ENCODE measurements at places on chromosomes 3 and 15.

GRCh38 chr15:33098094-33099058 is 96.1 kb downstream of the FMN1 start:
- no peak for DNase-seq

DNA sequence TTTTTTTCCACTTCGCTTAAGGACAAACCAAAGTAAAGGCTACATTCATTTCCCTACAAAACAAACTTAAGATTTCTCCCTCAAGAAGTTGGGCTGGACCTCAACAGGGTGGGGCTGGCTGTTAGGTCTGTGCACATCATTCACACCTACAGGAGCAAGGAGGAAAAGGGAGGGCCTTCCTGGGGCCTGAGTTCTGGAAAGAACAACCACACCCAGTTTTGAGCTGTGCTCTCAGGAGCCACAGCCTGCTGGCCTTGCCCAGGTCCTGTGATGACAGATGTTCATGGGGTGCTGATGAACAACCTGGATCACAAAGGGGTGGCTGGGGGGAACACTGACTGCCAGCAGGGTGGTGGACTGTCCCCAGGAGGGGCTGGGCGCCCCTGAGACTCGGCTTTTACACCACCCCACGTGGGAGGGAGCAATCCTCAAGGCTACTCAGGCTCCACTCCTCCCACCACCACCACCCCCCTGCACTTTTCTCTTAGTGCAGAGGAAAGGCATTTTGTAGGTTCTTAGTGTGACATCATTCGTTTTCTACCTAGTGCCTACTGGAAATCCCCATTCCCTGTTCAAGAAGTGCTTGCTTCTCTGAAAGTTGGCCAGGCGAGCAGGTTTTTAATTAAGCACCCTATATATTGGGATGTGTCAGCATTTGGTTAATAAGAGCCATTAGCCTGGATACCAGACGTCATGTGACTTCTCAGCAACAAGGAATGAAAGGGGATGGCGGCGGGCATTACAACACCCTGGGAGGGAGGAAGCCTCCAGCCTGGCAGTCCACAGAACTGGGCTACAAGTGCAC is 35.7 kb downstream of the CCNB2 start:
- no peak for DNase-seq

DNA sequence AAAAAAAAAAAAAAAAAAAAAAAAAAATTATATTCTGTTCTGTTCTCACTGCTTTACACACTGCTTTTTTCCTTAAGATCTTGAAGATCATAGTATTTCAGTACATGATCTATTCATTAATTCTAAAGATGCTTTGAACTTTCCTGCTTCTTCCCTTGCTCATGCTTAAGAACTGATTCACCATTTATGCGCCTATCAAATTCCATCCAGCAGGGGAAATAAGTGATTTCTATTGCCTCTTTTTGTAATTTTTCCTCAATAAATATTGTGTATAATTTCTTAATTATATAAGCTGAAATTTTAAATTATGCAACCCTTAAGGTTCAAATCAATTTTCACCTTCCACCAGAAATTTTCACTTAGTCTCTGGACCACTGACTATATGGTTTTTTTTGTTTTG is 10.6 kb downstream of the DENND6A start:
- no peak for DNase-seq

DNA sequence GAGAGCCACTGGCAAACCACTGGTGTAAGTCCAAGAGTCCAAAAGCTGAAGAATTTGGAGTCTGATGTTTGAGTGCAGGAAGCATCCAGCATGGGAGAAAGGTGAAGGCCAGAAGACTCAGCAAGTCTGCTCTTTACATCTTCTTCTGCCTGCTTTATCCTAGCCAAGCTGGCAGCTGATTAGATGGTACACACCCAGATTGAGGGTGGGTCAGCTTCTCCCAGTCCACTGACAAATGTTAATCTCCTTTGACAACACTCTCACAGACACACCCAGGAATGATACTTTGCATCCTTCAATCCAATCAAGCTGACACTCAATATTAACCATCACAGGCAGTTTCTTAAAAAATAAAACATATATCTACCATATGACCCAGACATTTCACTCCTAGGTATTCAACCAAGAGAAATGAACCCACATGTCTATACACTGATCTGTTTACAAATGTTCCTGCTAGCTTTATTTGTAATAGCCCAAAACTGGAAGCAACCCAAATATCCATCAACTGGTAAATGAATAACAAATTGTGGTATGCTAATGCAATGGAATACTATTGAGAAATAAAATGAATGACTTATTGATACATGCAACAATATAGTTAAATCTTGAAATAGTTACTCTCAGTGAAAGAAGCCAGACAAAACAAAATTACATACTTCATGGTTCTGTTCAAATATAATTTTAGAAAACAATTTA is 373.8 kb downstream of the ZNF385D start:
- DNase-seq = no peak

DNA sequence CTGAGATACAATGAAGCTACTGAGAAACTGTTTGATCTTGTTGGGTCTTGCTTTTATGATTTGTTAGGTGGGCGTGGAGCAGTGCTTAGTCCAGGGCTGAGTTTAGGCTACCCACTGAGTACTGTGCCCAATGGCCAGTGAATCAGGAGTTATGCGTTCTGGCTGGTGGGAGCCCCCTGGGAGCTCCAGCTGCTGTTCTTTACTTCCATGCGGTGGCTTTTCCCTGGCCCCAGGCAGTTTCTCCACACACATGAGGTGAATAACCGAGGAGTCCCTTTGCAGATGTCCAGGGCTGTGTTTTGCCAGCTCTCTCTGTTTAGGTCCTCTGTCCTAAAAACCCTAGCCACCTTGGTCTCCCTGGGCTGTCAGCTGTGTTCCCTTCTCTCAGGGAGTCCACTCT is 106.5 kb downstream of the KLF13 start:
- DNase-seq = no peak

DNA sequence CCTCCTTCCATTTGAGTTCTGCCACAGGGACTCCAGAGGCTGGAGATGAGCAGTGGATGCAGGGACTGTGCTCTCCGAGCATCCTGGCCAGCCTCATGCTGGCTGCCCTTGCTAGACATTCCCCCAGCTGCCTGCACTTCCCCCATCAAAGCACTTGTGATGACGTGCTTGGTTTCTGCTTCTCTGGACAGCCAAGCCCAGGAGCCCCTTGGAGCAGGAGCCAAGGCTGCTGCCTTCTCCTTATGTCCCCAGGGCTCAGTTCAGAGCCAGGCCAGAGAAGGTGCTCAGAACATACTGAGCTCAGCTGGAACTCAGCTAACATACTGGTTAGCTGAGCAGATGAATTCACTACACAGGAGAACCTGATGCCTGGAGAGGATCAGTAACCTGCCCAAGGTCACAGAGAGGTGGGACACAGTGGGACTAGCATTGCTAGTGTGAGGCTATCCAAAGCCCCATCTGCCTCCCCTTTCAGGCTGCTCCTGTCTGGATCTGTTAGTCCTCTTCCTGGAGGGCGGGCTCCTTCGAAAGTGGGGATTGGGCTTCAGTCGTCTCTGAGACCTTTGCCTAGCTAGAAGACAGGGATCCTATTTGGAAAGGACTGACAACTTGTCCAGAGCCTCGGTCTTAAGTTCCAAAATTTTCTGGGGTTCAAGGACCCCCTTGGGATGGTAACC is 4.3 kb downstream of the PCBP4 start:
- DNase-seq = no peak

DNA sequence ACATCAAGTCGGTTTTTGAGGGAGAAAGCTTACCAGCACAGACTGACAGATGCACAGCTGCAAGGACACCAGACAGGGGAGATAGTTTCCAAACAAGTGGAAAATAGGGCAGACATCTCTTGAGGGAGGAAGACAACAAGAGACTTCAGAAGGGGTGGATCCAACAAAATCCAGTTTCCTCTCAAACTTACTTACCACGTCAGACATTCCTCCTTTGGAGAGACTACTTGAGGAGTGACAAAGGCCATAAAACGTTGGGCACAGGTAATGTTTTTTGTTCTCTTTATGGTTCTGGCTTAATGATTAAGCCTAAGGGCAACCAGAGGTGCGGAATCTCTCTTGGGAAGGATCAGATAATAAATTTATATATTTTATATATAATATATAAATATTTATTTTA is 76.1 kb downstream of the CD200 start:
- no peak for DNase-seq

DNA sequence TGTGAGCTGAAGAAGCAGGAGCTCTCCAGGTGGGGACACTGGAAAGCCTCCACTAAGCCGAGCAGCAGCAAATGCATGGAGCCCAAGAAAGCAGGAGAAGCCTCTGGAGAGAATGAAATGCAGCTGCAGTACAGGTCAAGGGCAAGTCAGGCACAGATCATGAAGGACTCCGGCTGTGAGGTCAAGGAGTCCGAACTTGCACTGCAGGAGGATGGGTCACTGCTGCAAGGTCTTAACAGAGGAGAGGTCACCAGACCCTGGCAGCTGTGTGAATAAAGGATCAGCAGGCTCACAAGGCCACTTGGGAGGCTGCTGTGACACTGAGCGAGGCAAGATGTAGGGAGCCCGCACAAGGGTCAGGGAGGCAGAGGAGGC is 24.7 kb upstream of the SLC41A3 start:
- DNase-seq = no peak

DNA sequence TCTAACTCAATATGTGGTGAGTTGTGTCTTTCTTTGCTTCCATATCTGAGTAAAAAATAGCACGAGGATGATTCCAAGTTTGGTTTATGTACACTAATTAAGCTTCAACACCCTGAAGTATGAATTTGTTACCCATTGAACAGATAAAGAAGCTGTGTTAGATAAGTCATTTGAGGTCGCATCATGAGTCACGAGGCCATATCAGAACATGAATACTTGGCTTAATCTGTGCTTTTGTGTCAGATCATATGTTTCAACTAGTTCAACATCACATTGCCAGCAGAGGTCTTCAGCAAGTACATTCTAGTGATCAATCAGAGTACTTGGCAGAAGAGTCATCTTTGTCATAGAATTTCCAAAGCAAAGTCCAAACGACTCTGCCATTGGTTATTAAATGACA is 26.3 kb upstream of the MITF start:
- no peak for DNase-seq

DNA sequence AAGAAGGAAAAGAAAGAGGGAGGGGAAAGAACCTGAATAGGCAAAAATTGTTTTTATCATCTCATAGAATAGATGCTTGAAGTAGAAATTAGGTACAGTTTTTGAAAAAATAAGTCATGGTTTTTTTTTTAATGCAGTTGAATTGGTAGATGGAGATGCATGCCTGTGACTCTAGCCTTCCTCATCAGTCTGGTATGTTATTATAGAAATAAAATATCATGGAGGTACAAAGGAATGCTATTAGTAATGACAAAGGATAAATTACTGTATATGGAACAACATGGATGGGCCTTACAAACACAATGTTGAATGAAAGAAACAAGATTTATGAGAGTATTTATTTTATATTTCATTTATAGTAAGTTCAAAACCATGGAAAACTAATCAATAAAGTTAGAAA is 162.4 kb upstream of the GALNT15 start:
- no peak for DNase-seq

DNA sequence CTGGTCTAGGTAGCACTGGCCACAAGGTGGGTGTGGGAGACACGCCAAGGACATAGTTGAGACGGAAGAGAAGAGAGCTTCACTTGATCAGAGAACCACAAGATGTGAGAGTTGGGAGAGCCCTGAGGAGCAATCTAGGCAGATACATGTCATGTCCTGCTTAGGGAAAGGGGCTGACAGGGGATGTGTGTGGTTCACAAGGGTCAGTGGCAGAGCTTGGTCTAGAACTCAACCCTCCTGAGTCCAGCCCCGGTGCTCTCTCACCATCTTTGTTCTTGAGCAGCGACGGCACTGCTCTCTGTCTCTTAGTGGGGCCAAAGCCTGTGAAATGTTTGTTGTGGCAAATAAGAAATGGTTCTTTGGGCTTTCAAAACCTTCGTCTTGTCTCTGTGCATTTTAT is 243.5 kb upstream of the ROPN1 start:
- no peak for DNase-seq

All from immature natural killer cell (primary cell).